T-helper 2 cell (primary cell): ENCODE measurements at places on chromosomes 16 and 17.
A peak's percentile ranks its signal among the peaks of the same experiment; 100 is the strongest.

- DNase-seq = no peak
These were observed 808.8 kb upstream of the EEF2KMT start for GRCh38 chr16:5906351-5906750.

- DNase-seq = peak; percentile 28
These were observed 877 bp upstream of the KREMEN2 start for GRCh38 chr16:2963074-2963722.

DNA sequence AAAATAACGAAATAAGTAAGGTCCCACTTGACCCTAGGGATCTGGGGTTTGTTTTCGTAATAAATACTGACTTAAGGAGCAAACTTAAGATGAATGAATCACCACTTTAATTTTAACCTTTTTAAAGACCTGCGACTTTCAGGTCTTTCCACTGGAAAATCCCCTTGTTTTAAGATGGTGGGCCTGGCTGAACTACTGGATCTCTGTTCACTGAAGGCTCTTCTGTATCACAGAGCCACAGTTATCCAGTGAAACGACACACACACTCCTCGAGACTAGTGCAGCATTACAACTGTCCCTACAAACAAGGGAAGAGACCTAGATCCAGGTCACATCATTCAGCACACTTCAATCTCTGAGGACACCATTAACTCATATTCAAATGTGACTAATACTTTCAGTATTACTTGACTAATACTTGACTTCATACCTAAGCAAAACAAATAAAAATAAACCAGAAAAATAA is 299.0 kb downstream of the CEP112 start:
- no peak for DNase-seq

DNA sequence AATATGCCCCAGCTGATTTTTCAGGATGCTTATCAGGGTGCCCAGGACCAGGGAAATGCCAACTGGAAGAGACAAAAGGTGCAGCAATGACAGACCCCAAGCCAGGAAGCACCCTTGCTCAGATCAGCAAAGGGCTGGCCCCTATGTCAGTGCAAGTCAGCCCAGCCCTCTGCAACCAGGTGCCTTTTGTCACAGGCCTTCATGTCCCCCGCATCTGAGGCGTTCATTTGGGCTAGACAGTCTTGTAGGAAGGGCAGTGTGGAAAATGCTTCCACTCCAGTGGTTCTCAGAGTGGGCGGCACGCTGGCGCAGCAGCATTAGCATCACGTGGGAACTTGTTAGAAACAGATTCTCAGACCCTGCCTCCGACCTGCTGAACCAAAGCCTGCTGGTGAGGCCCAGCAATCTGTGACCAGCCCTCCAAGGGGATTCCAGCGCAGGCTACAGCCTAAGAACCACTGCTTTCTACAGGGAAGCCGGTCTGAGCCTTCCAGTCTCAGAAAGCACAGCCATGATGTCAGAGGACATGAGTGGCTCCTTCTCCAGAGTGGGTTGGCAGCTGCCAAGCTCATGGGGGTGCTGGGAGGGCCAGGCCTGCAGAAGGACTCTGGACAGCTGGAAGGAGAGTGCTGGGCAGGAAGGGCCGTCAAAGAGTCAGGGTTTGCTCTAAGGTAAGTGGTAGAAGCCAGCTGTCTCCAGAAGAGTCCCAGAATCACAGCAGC is 13.1 kb downstream of the SLC47A2 start:
- no peak for DNase-seq

DNA sequence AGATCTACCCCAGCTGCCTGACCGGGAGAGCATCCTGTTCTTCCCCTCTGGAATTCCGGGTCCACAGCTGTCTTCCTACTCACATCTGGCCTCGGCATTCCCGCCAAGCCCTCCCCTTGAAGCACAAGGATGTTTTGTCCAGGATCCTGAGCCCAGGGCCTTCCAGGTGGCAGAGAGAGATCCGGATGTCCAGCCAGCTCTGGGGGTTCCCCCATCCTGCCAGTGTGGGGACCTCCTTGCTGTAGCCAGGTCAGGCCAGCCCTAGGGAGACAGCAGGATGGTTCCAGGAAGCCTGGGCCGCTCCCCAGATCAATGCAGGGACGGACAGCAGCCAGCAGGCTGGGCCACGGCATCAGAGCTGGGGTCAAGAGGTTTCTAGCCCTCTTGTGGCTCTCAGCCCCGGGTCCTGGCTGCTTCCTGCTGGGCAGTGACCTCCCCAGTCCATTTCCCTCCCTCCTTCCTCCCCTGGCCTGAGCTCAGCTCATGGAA is 55.3 kb downstream of the SOCS3 start:
- no peak for DNase-seq

- DNase-seq = no peak
These were observed 16.8 kb downstream of the CNTNAP4 start for GRCh38 chr16:76293980-76294379.

DNA sequence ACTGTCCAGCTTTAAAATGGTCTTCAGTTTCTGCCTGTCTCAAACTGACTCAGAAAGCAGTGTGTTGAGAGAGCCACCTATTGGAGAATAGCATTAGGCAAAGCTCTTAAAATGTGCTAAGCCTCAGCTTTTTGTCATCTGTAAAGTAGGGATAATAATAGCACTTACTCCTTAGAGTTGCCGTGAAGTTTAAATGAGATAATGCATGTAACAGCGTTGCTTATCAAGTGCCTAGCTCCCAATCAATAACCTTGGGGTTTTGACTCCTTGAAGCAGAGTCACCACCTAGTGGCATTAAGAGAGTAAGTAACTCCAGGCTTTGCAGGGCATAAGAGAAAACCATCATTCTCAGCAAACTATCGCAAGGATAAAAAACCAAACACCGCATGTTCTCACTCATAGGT is 163.3 kb downstream of the HS3ST2 start:
- no peak for DNase-seq

DNA sequence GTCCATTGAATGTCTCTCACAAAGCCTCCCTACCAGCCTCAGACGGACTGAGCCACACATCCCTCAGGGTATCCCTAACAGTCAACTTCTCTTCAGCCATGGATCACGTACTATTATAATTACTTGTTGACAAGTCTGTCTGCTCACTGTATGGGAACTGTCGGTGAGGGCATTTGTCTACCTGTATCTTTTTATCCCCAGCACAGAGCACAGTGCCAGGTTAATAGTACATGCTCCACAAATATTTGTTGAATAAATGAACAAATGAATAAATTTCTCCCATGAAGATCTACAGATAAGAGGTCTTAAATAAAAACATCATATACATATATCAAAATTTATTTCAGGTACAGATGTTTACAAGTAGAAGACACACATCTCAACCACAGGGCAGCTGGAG is 414.0 kb downstream of the SOX9 start:
- DNase-seq = no peak
